Stimulated activated CD8-positive, alpha-beta memory T cell treated with anti-CD3 and anti-CD28 coated beads, Interleukin-4, amount 100 ng/mL, for 48 hours (primary cell): ENCODE measurements at places on chromosomes 4 and X.

- no peak for DNase-seq
Measured at GRCh38 chr4:147944670-147945260, 212.9 kb downstream of the ARHGAP10 start.

DNA sequence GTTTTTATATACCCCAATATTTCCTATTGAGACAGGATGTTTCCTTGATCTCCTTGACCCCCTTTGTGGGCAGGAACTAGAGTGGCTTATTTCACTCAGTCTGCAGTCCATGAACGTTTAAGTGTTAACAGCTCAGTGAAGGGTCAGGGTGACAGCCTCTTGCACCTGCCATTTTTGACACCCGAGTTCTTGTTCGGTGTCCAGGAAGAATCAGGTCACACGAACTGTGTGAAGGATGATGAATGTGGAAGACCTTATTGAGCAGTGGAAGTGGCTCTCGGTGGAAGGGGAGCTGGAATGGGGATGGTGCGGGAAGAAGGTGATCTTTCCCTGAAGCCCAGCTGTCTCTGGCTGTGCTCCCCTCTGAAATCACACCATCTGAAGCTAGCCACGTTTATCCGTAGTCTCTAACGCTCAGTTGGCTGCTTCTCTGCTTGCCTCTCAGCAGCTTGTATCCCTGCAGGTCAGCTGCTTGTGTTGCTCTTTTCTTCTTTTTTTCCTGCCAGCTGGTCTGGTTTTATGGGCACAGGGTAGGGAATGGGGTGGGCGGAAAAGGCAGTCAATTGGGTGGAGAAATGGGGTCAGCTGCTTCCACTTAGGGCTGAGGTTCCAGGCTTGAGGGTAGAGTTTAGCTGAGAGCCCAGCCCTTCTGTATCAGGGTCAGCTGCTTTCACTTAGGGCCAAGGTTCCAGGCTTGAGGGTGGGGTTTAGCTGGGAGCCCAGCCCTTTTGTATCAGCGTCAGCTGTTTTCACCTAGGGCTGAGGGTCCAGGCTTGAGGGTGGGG, 29.0 kb upstream of the CCNG2 start:
- DNase-seq, result no peak

DNA sequence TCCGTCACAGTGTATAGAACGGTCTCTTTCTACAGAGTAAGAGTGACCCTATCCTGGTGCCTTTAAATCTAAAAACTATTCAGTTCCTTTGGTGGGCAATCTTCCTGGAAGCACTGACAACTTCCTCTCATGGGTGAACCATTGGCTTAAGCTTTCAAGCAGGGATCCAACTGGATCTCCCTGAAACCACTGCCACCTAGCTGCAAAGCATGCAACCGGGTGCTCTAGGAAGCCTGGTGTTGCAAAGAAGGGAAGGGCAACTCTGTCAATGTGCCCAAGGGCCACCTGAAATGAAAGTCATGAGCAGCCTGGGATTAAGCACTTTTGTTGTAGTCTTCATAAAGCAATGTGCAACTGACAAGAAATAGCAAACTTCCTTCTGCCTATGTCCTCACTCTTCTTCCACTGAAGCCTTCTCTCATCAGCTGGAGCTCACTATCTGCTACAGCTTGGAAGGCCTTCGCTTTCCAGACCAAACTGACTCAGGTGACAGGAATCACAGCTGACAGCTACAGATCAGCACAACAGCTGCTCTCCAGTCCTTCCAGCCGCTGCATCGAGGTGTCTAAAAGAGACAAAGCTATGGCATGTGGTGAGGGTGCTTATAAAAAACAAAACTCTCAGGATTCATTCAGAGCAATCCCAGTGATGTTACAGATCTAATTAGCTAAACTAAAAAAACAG, 46.1 kb downstream of the SETD7 start:
- no peak for DNase-seq

DNA sequence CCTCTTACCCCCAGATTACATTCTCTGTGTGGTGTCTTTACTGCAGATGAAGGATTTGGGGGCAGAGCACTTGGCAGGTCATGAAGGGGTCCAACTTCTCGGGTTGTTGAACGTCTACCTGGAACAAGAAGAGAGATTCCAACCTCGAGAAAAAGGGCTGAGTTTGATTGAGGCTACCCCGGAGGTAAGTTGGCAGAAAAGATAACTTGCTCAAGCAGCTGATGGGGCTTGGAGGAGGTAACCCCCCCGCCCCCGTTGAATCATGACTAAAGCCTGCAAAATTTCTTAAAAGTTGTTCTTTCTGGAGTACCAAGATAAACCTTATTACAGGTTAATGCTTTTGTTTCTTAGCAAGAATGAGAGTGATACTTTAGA, 1.5 kb downstream of the CCNG2 start:
- no peak for DNase-seq

DNA sequence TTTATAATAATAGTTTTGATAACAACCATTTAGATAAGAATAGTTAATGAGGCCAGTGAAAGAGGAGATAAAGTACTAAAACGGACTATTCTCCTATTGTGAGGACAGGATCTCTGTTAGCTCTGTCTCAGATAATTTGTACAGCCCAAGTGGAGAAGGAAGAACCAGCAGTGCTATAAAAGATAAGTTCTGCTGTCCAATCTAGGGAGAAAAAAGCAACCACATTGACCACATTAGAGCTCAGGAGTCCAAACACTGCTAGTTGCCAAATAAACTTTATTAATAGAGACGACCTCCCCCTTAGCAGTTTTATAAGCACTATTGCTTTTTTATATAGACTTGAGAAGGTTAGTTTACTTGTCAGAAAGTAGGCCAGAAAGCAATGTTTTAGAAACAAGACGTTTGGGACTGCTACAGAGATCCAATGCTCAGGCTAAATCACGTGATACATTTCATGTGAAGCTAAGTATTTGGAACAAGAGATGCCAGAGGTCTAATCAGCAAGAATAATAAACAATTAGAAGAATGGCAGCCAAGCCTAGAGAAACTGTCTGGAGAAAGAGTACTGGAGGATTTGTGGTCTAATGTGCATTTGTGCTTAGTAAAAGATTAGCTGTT, 15.9 kb downstream of the IL15 start:
- no peak for DNase-seq

DNA sequence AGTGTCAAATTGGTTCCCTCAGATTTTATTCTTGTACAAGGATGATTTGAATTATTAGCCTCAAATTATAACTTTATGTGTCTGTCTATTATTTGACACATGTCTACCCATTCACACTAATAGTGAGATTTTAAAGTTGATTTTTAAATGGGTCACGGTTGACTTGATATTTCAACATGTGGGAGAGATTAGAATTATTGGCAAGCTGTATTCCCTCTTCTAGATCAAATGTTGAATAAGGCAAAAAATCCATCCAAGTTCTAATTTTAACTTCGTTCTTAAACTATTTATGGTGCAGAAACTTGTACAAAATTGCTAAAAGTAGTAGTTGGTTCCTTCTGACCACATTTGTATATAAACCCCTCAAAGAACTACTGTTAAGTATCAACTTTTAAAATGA, 1498.0 kb downstream of the STIM2 start:
- DNase-seq, result no peak

DNA sequence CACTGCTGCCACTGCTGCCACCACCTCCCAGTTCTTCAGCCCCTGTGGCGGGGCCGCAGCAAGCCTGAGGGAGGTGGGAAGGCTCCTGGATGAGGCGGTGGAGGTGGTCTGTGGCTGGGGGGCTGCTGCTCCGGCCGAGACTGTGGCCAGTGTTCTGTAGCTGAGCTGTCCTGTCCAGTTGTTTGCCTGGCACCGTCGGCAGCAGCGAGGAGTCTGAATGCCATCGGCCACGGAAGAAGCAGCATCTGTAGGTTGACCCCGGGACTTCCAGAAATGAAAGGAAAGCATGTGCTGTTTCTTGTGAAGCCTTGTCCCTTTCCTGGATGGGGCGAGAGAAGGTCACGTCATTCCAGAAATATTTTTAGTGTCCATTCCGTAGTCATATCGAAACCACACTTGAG, 3.3 kb downstream of the C4orf54 start:
- DNase-seq, result no peak

- DNase-seq, result no peak
Measured at GRCh38 chr4:98864560-98864959, 64.4 kb downstream of the EIF4E start.

DNA sequence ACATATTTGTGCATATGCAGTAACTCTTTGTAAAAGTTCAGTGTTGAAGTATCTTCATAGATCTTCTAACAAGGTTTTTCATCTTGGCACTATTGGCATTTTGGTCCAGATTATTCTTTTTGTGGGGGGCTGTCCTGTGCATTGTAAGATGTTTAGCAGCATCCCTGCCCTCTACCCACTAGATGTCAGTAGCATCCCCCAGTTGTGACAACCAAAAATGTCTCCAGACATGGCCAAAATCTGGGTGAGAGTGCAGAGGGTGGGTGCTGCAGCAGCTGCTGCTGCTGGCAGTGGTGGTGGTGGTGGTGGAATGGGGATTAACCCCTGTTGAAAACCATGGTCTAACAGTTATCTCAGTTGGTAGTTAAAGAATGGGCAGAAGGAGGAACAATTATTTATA, 370.0 kb downstream of the GPAT3 start:
- DNase-seq, result no peak

GRCh38 chr4:159413306-159413943, 310.5 kb downstream of the RAPGEF2 start:
- no peak for DNase-seq

DNA sequence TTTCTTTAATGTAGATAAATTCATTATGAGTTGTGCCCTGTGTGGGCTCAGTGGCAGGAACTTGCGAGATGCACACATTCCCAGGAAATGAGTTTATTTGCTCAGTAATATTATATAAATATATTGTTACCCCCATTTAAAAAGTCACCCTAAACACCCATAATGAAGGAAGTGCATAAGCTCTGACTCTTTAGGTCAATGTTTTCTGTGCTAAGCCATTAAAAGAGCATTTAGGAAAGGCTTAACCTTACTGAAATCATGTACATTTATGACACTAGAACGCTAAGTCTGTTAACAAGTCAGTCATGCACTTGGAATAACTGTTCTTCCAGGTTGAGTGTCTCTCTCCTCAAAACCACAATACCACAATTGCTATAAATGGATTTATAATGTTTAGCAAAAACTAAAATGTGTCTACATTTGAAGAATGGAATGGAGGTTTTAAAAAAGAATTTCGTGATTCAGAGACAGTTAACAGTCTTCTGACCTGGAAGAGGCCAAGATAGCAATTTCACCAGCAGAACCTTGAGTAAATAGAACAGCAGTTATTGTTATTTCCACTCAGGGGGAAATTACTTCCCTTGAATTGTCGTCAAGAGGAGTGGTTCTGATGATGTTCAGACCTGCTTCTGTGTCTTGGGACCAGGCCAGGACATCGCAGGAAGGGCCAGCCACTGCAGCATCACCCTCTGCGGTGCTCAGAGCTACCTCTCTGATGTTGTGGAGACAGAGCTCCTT, 91.1 kb upstream of the VEGFC start:
- DNase-seq, result no peak

DNA sequence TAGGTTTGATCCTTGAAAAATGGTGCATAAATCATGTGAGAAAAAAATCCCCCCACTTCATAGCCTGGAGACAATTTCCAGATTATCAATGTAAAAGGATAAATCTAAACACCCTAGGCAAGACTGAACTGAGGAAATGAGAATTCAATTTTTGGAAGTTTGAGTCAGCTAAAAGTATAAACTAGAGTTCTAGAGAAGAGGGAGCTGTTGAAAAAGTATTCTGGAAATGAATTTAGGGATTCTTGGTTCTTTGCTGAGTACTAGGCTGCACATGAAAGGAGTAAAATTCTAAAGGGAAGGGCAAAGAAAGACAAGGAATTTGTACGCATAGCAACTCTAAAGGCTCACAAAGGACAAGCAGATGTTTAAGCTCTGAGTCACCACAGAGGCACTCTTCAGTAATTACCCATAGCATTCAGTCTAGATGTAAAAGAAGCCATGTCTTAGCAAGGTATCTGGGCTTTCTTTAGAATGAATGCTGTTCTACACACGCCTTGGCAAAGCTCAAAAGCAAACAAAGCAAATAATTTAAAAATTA, 896.5 kb downstream of the PDHA2 start:
- DNase-seq, result no peak

- DNase-seq, result no peak
Measured at GRCh38 chr4:105714932-105715331, 6.3 kb downstream of the GSTCD start.

DNA sequence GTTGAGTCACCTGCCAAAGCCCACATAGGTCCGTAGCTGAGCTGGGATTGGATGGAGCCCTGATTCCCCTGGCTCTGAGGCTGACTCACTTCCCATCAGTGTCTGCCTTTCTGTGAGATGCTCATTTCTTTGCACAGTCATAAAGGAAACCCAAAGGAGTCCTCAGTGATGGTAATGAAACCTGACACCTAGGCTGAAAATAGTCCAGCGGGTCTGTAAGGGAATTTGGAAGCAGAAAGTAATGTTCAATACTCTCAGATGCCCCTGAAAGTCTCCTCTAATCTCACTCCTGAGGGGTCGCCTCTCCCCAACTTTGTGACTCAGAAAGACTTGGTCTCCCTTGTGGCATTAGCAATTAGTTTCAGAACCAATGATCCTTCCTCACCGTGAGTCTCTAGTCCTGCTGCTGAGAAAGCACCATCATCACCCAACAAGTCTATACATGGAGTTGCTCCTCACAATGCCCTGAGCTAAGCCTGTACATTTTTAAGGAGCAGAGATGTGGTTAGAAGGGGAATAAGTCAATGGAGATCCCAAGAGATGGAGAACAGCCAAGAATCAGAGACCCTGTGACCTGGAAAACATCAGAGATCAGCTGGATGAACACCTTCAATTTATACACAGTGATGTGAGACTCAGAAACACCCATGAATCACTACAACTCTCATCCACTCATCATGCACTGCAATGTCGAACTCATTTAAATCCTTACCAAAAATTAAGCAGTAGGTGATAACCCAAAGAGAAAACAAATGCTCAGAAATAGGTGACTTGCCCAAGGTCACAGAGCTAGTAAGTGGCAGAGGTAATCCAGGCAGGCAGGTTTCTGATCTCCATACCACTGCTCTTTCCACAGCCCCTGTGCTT, 219.0 kb upstream of the CPEB2 start:
- DNase-seq, result peak; percentile 55
